ENCODE measurements at places on chromosomes 7 and 10.

GRCh38 chr7:50832744-50833143 is 50.0 kb upstream of the GRB10 start:
- DNase-seq, result no peak

GRCh38 chr7:2644220-2644561 is 12.4 kb downstream of the TTYH3 start:
- DNase-seq, result no peak

- no peak for DNase-seq
Measured at GRCh38 chr7:90409667-90410066, 6.4 kb downstream of the CLDN12 start.

DNA sequence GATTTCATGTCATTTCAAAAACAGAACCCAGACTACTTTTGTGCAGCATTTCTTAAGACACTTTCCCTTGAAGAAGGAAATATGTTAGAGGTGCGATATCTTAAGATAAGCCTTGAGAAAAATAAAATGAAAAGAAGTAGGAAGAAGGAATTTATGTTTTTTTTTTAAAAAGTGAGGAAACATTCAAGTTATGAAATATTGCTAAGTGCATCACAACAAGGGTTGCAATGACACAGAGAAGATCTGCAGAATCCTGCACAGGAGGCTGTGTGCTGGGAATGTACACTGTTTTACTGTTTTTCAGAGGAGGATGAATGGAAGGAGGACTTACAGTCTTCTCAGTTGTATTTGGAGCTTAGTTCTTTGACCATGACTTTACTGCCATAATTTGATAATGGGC is 79.8 kb upstream of the NME8 start:
- DNase-seq, result no peak

GRCh38 chr10:43960981-43961380 is 312.3 kb upstream of the ZNF32 start:
- DNase-seq, result no peak

DNA sequence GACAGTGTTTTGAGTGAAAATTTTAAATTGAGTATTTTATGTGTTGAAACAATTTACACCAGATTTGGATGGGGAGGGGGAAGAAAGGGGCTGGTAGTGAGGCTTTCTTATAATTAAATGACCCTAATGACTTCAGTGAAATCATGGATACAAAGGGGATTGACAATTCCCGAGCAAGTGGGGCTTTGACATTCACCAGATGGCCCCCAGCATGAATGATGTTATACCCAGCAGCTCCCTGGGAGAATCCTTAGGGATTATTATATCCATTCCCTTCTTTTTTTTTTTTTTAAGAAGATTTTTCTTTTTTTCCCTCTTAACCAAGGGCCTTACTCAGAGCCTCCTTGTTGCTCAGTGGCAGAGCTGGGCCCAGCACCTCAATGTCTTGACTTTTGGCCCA is 17.9 kb downstream of the PLPP4 start:
- no peak for DNase-seq

- DNase-seq, result peak; percentile 86
Measured at GRCh38 chr7:25259487-25260243, 31.4 kb upstream of the NPVF start.

DNA sequence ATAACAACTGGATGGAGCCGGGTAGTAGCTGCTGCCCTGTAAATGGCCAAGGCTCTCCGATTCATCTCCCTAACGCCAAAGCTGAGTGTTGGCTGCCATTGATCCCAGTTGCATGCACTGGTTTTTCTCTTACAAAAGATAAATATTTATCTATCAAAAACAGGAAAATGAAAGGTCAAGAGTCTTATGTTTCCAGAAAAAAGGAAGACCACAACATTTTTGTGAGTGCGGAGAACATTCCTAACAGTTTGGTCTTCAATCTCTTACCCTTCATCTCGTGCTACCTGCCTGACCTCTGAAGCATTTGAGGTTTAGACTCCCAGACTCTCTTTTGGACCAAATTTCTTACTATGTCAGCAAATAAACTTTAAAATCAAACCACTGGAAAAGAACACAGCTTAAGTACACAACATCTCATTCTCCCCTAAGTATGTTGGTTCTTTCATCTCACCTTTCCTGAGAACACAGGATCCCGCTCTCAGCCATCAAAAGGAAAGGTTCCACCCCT is 61.6 kb downstream of the SORBS1 start:
- DNase-seq, result no peak

GRCh38 chr10:131009791-131010190 is 301.7 kb downstream of the TCERG1L start:
- DNase-seq, result no peak

GRCh38 chr10:17842641-17843040 is 33.5 kb downstream of the MRC1 start:
- no peak for DNase-seq

DNA sequence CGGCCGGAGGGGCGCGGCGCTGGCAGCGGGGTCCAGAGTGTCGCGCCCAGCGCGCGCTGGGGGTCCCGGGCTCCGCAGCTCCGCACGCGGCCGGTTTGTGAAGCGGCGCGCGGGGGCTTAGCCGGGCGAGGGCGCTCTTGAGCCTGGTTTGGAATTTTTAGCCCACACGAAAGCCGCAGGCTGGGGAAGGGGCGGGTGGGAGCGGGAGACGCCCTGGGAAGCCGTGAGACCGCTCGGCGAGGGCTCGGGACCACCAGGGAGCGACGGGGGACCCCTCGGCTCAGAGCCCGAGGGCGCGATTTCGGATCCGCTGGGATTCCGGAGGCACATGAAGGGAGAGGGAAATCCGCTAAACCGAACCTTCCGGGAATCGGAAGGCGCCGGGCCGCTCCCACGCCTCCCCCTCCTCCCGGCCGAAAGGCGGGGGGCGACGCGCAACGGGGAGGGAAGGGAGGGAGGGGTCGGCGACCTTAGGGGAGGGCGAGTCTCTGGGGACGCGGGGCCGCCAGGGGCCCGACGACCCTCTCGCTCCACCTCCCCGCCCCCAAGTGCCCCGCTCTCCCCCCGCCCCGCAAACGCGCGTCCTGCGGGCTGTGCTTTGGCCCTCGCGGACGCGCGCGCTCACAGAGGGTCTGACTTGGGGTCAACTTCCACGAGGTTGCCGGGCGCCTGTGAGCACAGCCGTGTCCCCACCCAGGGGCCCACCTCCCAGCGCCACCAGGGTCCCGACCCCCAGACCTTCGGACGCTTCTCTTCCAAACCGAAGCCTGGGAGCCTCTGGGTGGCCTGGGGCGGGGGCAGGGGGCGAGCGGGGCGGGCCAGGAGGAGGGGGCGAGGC is 5.1 kb upstream of the ELFN1 start:
- DNase-seq, result peak; percentile 50

- no peak for DNase-seq
Measured at GRCh38 chr7:37984750-37985390, 64.4 kb downstream of the EPDR1 start.

DNA sequence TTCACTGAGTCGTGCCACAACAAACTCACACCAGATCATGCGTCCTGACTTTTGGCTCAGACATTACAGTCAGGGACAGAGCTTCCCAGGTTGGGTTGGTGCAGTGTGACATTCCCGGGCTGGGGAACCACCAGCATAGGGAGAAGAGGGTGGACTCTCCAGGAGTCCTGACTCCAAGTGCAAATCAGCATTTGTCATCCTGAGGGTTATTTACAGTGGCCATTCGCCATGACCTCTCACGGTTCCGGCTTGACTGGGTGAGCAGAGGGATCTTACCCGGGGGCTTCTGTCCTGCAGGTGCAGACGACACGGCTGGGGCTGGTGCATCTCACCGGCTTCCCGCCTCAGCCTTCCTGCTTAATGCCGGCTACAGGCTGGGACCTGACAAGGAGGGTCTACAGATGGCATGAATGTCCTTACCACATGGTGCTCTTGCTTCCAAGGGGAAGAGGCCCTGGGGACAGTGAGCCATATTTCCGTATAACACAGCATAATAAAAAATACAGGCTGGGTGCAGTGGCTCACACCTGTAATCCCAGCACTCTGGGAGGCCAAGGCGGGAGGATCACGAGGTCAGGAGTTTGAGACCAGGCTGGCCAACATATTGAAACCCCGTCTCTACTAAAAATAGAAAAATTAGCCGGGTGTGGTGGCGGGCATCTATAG is 12.5 kb upstream of the INTS1 start:
- DNase-seq, result peak; percentile 19

GRCh38 chr10:13218878-13219277 is 15.3 kb downstream of the UCMA start:
- no peak for DNase-seq

- no peak for DNase-seq
Measured at GRCh38 chr10:27454837-27455236, 49.3 kb upstream of the RAB18 start.

GRCh38 chr10:76840802-76841201 is 796.8 kb downstream of the KCNMA1 start:
- no peak for DNase-seq

- no peak for DNase-seq
Measured at GRCh38 chr7:36407636-36408550, 18.2 kb downstream of the ANLN start.

DNA sequence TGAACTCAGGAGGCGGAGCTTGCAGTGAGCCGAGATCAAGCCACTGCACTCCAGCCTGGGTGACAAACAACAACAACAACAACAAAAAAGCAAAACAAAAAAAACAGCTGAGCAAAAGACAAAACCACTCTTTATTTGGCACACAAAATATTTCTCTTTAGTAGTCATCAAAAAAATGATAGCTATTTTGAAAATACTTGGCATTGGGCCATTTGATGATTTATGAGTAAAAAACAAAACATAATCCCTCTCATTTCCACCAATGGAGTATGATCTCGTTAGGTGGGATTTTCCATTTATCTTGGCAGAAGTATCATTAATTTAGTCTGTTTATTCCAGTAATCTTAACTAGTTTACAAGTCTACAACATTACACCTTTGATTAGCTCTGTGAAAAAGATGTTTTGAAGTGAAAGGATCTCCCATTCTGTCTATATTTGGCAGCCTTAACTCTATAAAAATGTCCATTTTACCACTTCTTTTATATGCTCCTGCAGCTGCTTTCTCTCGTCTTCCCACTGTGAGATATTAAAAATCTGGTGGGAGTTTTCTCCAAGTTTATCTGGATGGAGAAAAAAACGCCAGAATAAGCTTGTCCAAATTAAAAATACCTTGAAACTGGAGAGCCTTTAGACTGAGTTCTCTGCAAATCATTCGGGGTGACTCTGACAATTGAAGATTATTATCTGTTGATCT is 58.8 kb upstream of the AGMO start:
- DNase-seq, result no peak

Data from NCI-H1694 (cell line).